NCI-H1417 treated with DMSO at 0.1 percent for 48 hours (cell line): ENCODE measurements at places on chromosomes 6 and 20.

DNA sequence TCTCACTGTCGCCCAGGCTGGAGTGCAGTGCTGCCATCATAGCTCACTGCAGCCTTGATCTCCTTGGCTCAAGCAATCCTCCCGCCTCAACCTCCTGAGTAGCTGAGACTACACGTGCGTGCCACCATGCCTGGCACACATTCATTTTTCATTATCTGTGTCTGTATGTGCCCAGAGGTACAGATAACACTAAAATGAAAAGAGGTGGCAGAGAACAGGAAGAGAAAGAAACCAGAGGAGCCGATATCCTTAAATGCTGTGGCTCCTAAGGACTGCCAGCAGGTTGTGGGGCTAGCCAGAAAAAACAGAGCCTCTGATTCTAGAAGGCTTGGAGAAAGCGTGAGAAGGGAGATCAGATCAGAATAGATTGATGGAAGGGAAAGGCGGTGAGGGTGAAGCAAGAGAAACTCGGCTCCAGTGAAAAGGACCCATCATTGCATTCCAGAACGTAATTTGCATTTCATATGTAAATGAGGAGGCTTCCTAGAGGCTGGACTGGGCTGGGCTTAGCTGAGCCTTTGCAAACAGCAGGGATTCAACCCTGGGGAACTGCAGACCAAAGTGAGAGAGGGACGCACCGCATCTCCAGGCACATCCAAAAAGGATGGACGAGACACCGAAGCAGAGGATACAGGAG, 64.2 kb downstream of the GCNT2 start:
- DNase-seq = no peak

DNA sequence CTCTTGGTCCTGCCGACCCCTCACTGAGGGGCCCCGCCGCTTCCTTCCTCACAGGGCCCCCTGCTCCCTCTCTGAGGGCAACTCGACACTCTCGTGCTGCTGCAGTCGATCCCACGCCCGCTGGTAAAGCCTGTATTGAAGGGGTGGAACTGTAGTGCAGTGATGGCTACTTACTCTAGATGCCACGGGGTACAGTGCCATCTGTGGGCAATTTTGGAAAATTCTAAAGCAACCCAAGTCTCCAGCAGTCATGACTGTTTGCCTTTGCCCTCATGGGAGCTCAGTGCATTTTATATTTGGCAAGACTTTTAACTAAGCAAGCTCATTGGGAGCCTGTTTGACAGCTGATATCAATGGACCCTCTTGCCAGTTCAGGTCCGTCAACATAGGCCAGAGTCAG, 6.5 kb upstream of the C6orf136 start:
- no peak for DNase-seq

DNA sequence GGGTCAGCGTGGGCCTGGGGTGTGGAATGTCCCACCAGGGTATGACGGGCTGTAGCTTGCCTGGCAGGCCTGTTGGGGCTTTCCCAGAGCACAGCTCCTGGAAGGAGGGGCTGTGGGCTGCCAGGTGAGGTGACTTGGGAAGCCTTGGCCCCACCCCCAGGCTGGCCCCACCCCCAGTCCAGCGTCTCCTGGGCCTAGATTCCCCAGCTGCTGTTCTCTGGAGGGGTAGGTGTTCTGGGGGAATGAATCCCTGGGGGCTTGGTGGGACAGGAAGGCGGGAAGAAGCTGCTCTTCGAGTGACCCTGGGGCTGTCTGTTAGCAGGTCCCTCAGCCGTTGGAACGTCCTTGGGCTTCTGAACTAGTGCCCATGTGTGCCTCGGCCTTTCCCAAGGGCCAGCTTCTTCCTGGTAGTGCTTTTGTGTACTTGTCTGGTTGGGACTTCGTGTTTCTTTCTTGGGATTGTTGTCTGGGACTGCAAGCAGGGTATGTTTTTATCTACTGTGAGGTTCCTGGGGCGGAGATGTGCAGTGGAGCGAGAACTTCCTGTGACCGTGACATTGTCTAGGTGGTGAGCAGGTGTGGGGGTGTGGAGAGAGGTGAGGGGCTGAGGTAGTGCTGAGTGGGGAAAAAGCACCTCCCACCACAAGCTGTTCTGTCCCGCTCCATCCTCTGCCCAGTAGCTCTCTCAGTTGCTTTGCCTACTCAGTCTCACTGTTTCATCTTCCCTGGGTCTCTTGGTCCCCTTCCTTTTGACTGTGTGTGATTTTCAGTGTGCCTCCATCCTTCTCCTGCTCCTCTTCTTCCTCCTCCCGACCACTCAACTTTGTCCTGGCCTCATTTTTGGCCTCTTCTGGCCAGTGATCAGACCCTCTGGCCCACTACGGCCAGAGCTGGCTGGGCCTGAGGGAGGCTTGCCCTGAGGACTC, 1.3 kb upstream of the DDR1 start:
- DNase-seq = no peak

DNA sequence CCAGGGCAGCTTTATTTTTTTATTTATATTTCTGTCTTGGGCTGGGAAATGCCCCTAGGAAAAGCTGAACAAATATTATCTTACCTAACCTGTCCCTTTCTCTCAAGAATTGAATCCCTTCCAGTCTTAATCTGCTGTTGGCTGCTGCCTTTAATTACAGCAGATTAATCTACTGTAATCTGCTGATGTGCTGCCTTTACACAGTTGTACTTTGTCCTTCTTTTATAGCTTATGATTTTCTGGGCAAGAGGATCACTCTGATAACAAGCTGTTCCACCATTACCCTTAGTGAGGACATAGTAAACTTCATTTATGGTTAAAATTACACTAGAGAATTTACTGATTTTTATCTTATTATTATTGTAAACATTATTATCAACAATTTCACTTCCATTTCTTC, 234.5 kb upstream of the MAN1A1 start:
- no peak for DNase-seq

- DNase-seq = no peak
Observed at GRCh38 chr6:146153040-146153758, 124.3 kb downstream of the GRM1 start.

DNA sequence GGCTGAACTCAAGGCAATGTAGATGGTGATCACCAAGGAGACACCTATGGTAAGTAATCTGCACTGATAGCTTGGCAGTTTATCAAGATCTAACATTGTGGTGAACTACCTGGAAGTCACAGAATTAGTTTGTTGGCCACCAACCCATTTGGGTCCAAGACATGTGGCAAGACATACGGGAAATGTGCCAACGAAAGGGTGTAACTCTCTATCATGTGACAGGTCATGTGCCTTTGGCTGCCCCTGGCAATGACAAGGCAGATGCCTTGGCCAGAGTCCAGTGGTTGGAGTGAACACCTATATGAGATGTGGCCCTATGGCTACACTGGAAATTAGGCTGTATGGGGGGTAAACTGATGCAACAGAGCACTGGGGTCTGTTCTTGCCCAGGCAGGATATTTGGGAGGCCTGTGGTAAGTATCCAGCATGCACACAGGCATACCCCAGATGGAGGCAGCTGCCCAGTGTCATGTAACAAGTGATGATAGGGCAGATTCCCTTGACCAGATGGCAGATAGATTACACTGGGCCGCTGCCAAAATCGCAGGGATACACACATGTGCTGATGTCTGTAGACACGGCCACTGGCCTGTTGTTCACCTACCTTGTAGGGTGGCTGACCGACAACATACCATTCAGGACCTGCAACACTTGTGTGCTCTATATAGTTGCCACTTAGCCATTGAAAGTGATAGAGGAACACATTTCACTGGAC, 35.5 kb upstream of the HSF2 start:
- no peak for DNase-seq

DNA sequence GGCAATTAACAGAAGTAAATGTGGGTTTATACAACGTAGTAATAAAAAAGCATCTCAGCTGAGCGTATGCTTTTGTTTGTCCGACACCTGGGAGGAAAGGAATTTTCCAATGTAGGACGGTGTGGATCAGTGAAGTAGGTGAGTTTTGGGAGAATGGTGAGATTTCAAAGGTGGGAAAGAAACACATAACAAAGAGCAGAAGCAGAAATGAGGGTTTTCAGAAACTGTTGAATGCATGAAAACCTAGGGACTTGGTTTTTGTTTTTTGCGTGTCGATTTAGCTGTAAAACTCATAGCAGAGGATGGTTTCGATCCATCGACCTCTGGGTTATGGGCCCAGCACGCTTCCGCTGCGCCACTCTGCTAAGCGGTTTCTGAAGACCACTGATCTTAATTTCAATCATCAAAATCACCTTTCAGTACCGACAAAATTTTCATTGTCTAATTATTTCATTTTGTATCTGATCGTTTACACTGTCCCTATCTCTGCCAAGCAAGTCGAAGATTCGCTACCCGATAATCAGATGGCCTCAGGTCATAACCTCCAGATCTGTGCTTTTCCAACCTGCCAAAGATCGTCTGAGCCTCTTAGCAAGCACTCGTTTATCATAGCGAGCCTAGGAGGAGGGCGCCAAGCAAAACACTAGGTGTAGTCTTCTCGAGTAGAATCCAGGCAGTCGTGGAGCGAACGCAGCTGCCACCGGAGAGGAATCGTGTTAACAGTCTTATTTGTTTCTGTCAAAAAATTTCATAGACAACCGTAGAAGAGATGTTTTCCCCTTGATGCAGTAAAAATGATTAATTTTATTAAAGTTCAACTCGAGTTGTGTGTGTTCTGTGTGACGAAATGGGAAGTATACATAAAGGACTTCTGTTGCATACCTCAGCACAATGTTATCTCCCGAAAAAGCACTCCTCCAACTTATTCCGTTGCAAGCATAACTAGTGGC, 20.9 kb upstream of the POM121L2 start:
- no peak for DNase-seq

DNA sequence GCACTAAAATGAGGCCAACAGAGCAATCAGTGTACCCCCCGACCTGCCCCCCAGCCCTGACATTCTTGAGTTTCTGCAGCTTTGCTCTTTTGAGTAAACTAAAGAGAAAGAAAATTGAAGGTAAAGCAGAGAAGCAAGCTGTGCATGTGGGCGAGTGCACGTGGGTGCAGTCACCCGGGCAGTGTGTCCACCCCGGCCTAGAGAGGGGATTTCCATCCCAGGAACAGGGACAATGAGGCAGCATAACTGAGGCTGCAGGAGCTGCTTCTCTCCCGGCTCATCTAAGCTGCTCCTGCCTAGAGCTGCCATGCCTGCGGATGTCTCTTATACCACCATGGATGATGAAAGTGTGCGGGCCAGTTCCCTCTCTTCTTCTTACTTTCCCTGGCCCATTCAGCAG, 16.8 kb downstream of the CASS4 start:
- no peak for DNase-seq

- no peak for DNase-seq
Observed at GRCh38 chr6:31888276-31889258, 8.9 kb downstream of the EHMT2 start.

GRCh38 chr20:51639206-51639832, 96.8 kb upstream of the NFATC2 start:
- no peak for DNase-seq

DNA sequence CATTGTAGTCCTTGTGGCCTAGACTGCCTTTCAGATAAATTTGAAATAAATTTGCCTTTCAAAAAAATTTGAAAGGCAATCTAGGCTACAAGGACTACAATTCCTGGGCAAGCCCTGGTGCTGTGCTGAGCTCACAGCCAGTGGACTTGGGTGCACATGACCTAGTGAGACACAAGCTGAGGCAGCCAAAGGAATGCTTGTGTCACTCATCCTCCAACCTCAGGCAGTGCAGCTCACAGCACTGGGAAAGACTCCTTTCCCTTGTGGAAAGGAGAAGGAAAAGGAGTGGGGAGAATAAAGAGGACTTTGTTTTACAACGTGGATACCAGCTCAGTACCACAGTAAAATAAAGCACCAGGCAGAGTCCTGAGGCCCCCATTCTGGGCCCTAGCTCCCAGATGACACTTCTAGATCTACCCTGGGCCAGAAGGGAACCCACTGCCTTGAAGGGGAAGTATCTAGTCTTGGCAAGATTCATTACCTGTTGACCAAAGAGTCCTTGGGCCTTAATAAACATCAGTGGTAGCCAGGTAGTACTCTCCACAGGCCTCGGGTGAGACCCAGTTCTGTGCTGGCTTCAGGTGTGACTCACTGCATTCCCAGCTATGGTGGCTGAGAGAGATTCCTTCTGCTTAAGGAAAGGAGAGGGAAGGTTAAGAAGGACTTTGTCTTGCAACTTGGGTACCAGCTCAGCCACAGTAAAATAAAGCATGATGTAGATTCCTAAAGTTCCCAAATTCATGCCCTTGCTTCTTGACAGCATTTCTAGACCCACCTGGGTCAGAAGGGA, 659.7 kb upstream of the FLRT3 start:
- no peak for DNase-seq

- DNase-seq = no peak
Observed at GRCh38 chr20:49583669-49584417, 15.9 kb upstream of the PTGIS start.
